ENCODE measurements at places on chromosomes 12 and 14.

DNA sequence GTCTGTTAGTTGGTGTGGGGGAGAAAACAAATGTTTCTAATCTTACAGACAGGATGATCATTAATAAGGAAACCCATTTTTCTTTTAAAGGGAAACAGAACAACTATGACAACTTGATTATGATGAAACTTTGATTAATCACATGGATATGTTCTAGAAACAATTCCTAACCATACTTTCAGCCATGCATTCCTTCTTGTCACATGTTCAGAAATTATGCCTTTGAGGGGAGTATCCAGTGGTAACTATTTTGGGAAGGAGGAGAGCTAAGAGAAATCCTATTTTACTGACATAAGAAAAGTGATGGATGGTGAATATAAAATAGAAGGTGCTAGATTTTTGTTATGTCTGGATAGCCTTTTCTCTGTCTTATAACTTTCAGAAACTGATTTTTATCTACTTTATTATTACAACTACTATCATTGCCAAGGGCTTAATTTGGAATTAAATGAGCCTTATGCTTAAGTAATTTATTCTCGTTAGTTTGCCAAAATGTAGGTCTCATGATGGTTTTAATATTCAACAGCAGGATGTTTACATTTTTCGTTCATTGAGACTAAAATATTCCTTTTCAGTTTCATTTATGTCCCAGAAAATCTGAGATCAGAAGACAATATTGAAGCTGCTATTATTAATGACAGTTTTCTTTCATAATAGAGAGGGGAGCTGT lies 200.1 kb downstream of the TMTC2 start:
- no peak for DNase-seq

GRCh38 chr14:70052990-70053389 lies 135.8 kb downstream of the SLC8A3 start:
- DNase-seq = no peak

- no peak for DNase-seq
Observed at GRCh38 chr14:42424501-42424900, 817.8 kb downstream of the LRFN5 start.

GRCh38 chr12:42372154-42372791 lies 46.3 kb downstream of the PPHLN1 start:
- DNase-seq = peak; percentile 31

All from HuH-7.5 (cell line).